ENCODE measurements at places on chromosomes 2 and 18.

DNA sequence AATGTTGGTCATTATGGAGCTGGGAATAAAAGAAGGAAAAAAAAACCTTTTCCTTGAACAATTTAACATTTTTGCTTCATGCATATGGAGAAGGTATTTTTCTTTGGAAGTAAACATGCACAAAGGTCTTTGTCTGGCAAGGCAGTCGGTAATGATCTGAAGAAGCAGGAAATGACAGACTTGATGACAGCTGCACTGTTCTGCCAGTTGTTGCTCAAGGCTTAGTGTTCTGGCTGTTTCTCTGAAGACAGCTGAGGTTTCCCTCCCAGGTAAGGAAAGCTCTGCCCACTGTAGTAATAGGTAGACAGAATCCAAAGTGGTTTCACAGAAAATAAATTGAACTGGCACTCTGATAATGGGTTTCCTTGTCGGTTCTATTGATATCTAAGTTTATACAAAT is 308.4 kb upstream of the GCFC2 start:
- DNase-seq: no peak

- no peak for DNase-seq
These were observed 141.1 kb downstream of the EIPR1 start for GRCh38 chr2:3236300-3237045.

- DNase-seq: no peak
These were observed 1.2 kb downstream of the STK17B start for GRCh38 chr2:196170213-196170605.

DNA sequence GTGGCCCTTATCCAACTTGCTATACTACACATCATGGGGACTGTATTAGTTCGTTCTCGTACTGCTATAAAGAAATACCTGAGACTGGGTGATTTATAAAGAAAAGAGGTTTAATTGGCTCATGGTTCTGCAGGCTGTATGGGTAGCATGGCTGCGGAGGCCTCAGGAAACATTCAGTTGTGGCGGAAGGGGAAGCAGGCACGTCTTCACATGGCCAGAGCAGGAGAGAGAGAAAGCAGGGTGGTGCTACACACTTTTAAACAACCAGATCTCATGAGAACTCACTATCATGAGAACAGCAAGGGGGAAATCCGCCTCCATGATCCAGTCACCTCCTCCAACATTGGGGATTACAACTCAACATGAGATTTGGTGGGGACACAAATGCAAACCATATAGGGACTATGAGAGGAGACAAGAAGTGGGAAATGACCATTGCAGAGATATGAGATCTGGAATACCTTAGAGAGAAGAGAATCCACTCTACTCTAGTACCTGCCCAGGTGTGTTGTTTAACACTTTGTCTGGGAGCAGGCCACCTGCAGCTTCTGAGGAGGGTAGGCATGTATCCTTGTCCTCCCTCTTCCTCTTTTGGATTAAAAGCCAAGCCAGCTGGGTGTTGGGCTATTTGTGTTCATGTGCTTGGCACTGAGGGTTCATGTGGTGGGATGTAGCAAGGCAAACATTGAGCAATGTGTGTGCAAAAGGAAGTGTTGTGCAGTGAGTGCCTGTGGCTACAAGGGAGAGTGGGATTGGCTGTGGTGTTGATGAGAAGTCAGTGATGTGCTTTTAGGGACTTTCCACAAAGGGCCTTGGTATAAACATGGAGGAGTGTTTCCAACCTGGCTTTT is 22.8 kb downstream of the TTLL4 start:
- peak; percentile 7 for DNase-seq

- DNase-seq: no peak
These were observed 9.7 kb upstream of the ATP6V1B1 start for GRCh38 chr2:70926042-70926441.

DNA sequence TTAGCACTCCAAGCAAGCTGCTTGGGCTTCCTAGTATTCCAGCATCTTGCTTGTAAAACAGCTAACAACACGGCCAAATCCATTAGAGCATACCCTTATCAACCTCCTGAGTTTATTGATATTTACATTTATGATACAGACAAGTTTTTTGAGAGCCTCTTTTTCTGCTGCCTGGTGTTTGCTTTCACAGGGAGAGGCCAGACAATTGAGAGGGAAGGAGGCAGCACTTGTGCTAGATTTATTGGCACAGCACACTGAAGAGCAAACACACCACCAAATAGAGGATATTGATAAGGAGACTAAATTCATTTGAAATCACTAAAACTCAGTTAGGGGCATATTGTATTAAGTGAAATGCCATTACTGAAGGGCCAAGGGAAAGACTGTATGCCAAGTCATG is 1142.3 kb upstream of the FANCL start:
- DNase-seq: no peak

DNA sequence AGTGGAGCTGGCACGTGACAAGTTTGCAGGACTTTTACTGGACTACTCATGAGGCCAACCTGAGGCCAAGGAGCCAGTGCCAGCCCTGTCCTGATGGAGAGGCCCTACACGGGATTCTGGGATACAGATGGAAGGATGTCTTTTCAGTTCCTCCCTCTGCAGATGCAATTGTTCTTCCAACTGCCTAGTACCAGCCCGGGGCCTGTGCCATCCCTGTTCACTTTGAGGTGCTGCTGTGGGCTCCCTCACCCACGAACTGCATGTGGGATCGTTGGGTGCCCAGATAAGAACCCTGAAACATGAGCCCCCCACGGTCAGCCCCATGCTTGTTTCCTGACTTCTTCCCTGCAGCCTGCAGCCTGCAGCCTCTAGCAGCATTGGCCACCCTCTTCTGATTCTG is 25.3 kb upstream of the LAPTM4A start:
- no peak for DNase-seq

DNA sequence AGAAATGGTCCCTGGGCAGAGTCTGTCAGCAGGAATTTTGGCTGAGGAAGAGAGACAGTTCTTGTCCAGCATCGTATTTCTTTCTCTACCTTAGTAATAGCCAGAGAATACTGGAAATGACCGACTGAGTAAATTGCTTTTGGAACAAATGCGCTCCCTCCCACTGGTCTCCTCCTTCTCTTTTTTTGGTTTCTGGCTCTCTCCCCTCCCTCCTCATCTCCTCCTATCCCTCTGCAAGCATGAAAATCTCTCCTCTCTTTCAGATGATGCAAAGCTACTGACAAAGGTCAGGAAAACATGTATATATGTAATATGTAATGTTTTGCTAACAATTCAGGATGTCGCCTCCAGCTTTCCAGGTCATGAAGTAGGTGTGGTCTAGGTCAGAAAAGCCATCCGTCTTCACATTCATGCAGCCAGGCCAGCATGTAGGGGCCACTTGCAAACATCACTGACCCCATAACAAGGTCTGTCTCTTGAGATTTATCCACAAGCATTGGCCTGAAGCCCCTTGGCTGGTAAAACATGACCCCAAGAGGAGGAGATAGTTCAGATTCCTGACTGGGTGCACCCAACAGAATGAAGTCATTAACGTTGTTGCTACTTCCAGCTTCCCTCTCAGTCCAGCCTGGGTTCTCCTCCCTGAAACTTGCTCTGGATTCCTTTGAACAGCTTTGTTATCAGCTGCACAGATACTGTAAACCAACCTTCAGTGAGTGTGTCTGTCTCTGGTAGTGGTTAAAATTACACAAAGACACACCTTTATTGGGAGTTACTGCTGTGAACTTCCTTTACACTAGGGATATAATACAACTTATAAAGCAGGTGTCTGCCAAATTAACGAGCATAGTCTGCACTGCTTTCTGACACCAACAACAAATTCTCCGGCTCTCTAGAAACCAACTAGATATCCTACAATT is 864.4 kb upstream of the KLHL29 start:
- no peak for DNase-seq

GRCh38 chr18:26322890-26323653 is 96.8 kb downstream of the TAF4B start:
- DNase-seq: no peak

GRCh38 chr2:156663757-156664409 is 227.7 kb downstream of the GPD2 start:
- DNase-seq: no peak

DNA sequence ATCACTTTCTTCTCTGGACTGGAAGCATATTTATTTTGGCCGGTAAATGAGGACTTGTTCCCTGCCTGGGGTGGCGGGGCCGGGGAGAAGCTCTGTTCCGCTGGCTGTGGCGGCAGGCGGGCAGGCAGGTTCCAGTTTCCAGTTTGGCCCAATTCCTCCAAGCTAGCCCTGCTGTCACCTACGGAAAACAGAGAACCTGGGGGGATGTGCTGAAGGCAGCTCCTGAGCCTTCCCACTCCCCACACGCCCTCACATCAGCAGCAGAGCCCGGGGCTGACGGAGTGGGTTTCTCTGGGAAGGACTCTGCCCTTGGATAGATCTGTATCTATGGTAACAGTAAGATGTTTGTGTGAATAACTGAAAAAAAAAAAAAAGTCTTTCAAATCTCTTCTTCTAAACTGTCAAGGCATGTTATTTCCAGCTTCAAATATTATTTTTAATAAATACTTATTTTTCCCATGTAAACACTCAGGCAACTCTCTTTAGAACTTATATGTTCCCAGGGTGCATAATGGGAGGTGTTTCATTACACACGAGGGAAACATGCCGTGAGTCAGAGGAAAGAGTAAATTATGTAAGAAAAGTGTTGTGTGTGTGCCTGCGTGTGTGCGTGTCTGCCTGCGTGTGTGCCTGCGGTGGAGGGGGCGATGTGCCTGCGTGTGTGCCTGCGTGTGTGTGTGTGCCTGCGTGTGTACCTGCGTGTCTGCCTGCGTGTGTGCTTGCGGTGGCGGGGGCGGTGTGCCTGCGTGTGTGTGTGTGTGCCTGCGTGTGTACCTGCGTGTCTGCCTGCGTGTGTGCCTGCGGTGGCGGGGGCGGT is 116.1 kb upstream of the ZNF516 start:
- no peak for DNase-seq

GRCh38 chr2:147101941-147102790 is 742.7 kb upstream of the ACVR2A start:
- no peak for DNase-seq

DNA sequence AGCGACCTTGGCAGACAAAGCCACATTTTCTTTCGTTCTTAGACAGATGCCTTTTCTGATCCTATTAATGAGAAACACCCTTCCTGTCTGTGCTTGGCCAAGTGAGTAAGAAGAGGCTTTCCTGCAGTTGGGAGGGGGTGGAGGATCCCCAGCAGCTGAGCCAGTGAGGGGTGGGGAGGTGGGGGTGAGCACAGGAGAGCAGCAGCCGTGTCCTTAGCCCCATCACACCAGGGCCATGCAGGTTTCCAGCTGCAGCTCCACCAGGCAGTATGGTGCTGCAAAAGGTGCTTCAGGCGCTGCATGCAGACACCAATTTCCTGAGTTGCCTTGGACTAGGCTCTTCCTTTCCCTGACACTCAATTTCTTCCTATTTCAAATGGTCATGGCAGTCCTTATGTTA is 123.3 kb upstream of the SIX2 start:
- DNase-seq: no peak

- no peak for DNase-seq
These were observed 55.4 kb downstream of the FASTKD2 start for GRCh38 chr2:206820807-206821206.

DNA sequence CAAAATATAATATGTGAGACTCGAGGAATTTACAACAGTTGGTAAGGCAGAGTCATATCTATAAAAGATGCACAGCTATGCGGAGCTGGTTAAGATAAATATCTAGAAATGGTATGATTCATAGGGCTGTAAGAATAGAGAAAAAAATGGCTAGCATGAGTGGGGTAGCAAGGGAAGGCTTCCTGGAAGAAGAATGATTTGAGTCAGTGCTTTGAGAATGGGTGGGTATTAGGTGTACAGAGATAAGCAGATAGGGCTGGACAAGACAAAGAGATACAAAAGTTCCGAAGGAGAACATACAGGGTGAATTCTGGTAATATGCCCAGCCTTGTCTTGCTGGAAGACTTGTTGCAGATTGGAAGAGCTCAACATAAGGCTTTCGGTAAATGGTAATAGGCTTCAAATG is 291.5 kb upstream of the CCDC68 start:
- DNase-seq: no peak

DNA sequence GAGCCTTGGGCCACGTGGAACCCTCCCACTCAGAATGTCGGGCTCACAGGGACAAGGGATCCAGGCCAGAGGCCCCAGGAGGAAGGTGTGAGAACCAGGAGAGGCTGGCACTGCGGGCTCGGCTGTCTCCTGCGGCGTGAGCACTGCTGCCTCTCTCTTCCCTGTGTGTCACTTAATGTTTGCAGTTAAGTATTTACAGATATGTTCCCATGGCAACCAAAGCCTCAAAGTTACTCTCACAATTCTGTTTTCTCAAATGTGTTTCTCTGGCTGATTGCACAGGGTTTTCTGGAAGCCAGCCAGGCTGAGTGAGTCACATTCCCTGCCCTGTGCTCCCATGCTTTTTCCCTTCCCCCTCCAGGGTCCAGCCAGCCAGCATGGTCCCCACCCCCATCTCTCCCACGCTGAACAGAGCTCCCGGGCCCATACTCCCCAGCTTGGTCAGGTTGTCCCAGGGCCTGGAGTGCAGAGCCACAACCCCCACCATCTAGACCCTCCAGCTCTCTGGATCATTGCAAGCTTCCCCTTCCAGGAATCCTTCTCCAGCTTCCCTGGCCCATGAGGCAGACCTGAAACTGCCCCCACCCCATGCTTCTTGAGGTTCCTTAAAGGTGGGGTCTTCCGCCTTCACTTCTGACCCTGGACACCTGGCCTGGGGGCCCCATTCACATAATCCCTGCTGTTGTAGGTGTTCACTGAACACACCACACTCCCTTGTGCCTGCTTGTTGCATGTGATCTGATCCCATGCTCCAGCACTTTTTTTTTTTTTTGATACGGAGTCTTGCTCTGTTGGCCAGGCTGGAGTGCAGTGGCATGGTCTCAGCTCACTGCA is 265.9 kb downstream of the CELF4 start:
- peak; percentile 3 for DNase-seq

- DNase-seq: no peak
These were observed 85.6 kb upstream of the SPTBN1 start for GRCh38 chr2:54370405-54371104.

GRCh38 chr2:72757177-72757775 is 68.6 kb downstream of the EXOC6B start:
- no peak for DNase-seq

GRCh38 chr2:26782876-26783704 is 2.8 kb upstream of the CENPA start:
- DNase-seq: no peak

DNA sequence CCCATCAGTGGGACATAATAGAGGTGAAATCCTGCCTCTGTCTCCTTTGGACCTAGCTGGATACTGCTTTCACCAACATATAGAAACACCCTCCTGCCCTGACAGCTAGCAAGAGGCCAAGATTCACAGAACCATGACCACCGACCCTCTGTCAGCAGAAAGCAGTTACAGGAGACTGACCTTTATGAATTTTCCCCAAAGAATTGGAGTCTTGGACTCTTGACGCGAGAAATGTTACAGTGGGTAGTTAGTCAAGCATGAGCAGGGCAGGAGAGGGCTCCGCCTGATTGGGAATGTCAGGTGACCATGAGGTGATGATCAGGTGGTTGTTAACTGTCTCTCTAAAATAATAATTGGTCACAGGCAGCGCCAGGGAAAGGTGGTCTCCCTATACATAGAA is 1002.3 kb downstream of the TDRD15 start:
- DNase-seq: no peak

- no peak for DNase-seq
These were observed 23.7 kb downstream of the INPP1 start for GRCh38 chr2:190367091-190367490.

DNA sequence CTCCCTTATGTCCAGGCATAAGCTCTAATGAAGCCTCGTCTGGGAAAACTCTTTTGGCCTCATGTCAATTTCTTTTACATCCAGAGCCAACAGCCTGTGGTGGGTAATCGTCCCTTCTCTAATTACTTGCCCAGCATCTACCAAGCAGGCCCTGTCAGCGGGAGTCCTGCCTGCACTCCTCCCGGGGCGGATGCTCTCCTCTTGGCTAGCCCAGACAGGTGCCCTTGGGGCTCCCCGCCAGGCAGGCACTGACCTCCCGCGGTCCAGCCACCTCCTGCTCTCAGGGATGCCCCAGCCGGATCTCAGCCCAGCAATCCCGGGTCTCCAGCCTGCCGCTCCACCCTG is 74.2 kb downstream of the NCAPH start:
- DNase-seq: no peak
